Upper lobe of left lung (tissue), 6 donors: ENCODE measurements at places on chromosomes 16 and 17. TPM values are rescaled to one million over a fixed set of nuclear protein-coding genes. Genes with fewer than 3 reads are reported as not detected.
A peak's percentile ranks its signal among the peaks of the same experiment; 100 is the strongest.

GRCh38 chr17:31834448-31834847 is 24.6 kb downstream of the COPRS start:
- H3K4me1 ChIP-seq = no peaks in the 10 kb centered on the region
- no peak for DNase-seq
- H3K4me3 ChIP-seq = no peak overlapping the region
- no peaks in the 10 kb centered on the region for H3K36me3 ChIP-seq

- no peaks in the 10 kb centered on the region for H3K27me3 ChIP-seq
- no peak overlapping the region for H3K4me3 ChIP-seq
- H3K4me1 ChIP-seq = peaks cover 21% of the 10 kb centered on the region
Observed at GRCh38 chr17:59345476-59345875, 14.0 kb downstream of the YPEL2 start.

DNA sequence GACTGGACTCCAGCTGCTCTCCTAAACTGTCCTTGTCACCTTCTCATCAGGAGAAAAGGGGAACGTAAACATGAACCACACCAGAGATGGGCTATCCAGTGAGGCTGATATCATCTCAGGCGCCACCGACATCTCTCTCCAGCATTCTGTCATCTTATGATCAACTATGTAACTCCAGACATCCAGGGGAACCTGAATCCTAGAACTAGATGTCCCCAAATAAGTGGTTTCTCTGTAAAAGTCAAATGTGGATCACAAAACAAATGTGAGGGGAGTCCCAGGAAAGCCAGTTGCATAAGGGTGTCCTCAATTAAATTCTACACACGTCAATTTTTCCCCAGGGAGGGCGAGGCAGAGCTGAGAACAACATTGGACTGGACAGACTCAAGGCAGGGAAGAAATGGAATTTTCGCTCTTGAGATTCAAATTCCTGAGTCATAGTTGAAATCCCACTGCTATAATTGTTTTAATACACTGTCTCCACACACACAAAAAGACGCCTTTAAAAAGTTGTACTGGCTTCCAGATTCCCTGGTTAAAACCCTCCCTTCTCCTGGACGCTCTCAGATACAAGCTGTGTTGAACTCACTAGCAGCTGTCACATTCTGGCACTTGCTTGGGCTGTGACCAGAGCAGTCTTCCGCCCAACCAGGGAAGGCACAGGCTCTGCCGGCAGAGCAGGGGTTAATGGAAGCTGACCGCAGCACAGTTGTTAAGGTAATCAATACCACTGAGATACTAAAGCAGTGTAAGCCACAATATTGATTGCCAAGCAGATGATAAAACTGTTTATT is 62.6 kb downstream of the ZFHX3 start:
- H3K27ac ChIP-seq = peak overlapping the region; percentile 76
- H3K4me3 ChIP-seq = no peak overlapping the region
- H3K4me1 ChIP-seq = peaks cover 37% of the 10 kb centered on the region
- no peaks in the 10 kb centered on the region for H3K36me3 ChIP-seq
- no peak for DNase-seq
- no peaks in the 10 kb centered on the region for H3K27me3 ChIP-seq

DNA sequence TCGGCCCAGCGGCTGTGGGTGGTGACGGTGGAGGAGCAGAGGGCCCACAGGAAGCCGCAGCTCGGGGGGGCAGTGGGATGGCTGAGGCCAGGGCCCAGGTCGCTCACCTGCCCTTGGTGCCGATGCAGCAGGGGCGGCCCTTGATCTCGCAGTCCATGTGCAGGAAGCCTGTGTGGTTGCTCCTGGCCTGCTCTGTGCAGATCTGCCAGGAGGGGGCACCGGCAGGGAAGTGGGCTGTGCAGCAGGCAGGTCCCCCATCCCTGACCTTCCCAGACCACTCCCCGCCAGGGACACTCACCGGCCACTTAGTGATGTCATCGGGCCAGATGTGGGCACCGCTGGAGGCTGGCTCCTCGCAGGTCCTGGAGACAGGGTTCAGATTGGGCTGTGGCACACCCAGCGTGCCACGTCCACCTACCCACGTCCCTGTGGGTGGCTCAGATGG is 6.2 kb downstream of the AANAT start:
- H3K36me3 ChIP-seq = peaks cover 52% of the 10 kb centered on the region
- peak; percentile 77 for DNase-seq
- H3K4me1 ChIP-seq = no peaks in the 10 kb centered on the region
- no peaks in the 10 kb centered on the region for H3K27me3 ChIP-seq
- no peak overlapping the region for H3K4me3 ChIP-seq

- H3K27ac ChIP-seq = no peak overlapping the region
- no peak overlapping the region for H3K4me3 ChIP-seq
- no peaks in the 10 kb centered on the region for H3K36me3 ChIP-seq
Observed at GRCh38 chr17:75411328-75412067, 6.0 kb upstream of the GRB2 start.

DNA sequence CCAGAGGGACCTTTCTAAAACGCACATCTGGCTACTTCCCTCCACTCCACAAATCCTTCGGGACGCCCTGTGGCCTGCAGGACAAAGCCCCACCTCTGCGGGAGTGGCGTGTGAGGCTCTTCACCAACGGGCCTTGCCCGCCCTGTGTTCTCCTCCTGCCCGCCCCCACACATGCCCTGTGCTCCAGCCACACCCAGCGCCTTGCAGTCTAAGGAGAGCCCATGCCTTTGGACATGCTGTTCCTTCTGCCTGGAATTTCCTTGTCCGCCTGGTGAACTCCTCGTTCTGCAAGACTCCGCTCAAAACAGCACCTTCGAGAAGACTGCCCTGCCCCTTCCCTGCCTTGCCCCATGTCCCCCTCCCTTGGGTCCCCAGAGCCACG is 7.4 kb downstream of the ELOB start:
- peaks cover 76% of the 10 kb centered on the region for H3K36me3 ChIP-seq
- H3K4me3 ChIP-seq = no peak overlapping the region
- DNase-seq = no peak
- no peaks in the 10 kb centered on the region for H3K27me3 ChIP-seq
- no peaks in the 10 kb centered on the region for H3K4me1 ChIP-seq

CTF1 gene
- total RNA-seq = 5.5 TPM

DNA sequence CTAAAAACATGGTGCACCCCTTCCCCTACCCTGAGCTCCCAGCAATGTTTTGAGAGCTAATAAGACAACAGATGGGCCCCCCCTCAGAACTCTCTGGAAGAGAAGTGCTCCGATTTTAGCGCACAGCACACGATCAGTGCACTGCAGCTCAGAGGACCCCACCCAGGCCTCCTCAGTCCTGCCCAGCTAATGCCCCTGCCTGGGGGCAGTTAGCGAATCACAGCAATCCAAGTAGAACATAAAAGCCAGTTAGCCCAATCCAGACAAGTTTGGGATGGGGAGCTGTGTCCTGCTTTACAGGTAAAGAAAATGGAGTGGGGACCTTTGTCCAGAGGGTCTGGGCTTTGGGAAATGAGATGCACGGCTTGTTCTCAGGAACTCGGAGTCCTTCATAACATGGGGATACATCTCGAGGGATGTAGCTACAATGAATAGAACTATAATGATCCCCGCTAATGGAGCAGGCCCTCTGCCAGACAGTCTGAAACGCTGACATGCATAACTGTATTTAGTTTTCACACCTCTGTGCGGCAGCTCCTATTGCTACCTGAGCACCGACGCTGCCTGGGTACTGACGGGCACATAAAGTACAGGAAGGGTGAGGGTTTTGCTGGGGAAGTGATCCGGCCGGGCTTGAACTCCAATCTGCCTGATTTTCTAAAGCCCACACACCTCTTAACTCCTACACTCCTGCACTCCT is 29.7 kb upstream of the CDC42EP4 start:
- DNase-seq = no peak
- peaks cover 18% of the 10 kb centered on the region for H3K4me1 ChIP-seq
- H3K36me3 ChIP-seq = no peaks in the 10 kb centered on the region
- no peaks in the 10 kb centered on the region for H3K27me3 ChIP-seq

- peak; percentile 72 for DNase-seq
- H3K4me3 ChIP-seq = no peak overlapping the region
- H3K36me3 ChIP-seq = peaks cover 11% of the 10 kb centered on the region
- H3K27me3 ChIP-seq = no peaks in the 10 kb centered on the region
- H3K27ac ChIP-seq = no peak overlapping the region
- H3K4me1 ChIP-seq = peaks cover 5% of the 10 kb centered on the region
Observed at GRCh38 chr17:74957935-74958740, 14.4 kb downstream of the HID1 start.

KRT38 gene
- total RNA-seq = not detected

- DNase-seq = no peak
- peaks cover 31% of the 10 kb centered on the region for H3K36me3 ChIP-seq
Observed at GRCh38 chr17:38883592-38884526, 14.0 kb downstream of the LASP1 start.
